ENCODE measurements at places on chromosomes 7 and 10. TPM values are rescaled to one million over a fixed set of nuclear protein-coding genes. Genes with fewer than 3 reads are reported as not detected.

DNA sequence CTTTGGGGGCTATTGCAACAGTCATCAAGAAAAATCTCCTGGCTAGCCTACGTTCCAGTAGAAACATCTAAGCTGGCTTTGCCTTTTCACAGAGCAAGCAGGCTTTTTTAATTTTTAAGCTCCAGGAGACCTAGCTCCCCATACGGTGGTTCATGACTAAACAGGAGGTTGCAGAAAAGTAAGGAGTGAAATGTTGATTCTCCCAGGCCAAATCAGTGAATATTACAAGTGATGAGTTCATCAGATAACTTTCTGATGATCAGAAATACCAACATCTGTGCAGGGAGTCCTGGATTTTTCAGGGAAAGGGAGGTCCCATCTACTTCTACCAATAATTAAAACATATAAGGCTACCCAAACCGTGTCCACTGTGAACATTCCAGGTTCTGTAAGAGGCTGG lies 477.3 kb upstream of the CELF2 start:
- H3K4me3 ChIP-seq, result no peak overlapping the region
- no peak for DNase-seq
- no peaks in the 10 kb centered on the region for H3K4me1 ChIP-seq
- no peak overlapping the region for H3K27ac ChIP-seq

DNA sequence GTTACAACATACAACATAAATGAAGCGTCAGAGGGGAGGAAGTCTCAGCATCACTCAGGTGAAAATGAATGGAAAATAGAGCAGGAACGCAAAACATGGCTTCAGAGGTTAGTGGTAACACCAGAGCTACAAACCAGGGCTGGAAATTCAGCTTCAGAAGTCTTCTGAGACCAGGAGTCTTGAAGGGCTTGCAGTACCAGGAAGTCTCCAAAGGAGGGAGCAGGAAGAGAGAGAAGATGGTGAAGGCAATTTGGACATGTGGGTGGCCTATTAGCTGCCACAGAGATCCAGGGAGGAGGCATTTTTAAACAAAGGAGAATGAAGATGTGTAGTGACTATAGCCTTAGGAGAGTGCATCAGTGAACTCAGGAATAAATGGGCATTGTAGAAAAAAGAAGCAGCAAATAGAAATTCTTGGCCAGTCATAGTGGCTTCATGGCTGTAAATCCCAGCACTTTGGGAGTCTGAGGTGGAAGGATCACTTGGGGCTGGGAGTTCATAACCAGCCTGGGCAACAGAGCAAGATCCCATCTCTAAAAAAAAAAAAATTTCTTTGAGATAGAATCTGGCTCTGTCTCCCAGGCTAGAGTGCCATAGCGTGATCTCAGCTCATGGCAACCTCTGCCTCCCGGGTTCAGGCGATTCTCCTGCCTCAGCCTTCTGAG lies 9.3 kb upstream of the TET1 start:
- no peaks in the 10 kb centered on the region for H3K27me3 ChIP-seq
- peak; percentile 94 for DNase-seq
- H3K27ac ChIP-seq, result no peak overlapping the region
- no peaks in the 10 kb centered on the region for H3K36me3 ChIP-seq
- H3K4me3 ChIP-seq, result no peak overlapping the region
- peaks cover 8% of the 10 kb centered on the region for H3K4me1 ChIP-seq

The MCM10 gene
- total RNA-seq, result 2.4 TPM

The SUGCT gene
- 21.7 TPM for total RNA-seq

The PDE1C gene
- 143 TPM for total RNA-seq

DNA sequence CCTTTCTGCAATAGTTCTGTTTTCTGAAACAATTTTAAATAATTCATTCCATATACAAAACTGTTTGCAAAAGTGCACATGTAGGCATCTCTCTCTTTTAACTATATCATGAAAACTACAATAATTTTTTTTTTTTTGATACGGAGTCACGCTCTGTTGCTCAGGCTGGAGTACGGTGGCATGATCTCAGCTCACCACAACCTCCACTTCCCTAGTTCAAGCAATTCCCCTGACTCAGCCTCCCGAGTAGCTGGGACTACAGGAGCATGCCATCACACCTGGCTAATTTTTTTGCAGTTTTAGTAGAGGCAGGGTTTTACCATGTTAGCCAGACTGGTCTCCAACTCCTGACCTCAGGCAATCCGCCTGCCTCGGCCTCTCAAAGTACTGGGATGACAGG lies 44.0 kb upstream of the SEMA3A start:
- no peaks in the 10 kb centered on the region for H3K27me3 ChIP-seq
- DNase-seq, result no peak
- peaks cover 16% of the 10 kb centered on the region for H3K4me1 ChIP-seq
- no peak overlapping the region for H3K27ac ChIP-seq

DNA sequence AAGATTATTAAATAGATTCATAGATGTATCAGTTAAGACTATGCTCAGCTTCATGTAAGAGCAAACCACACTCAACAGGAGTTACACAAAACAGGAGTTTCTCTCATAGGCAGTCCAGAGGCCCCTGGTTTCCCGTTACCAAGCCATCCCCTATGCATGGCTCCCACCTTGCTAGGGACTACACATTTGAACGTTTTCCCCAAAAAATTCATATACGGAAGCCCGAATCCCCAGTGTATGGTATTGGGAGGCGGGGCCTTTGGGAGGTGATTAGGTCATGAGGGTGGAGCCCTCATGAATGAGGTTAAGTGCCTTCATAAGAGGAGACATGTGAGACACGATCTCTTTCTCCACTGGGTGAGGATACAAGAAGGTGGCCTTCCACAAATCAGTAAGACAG lies 29.1 kb downstream of the RSU1 start:
- H3K27me3 ChIP-seq, result no peaks in the 10 kb centered on the region
- no peak overlapping the region for H3K4me3 ChIP-seq
- H3K36me3 ChIP-seq, result no peaks in the 10 kb centered on the region
- no peak overlapping the region for H3K27ac ChIP-seq

The EEPD1 gene
- 9.0 TPM for total RNA-seq

The CTBP2 gene
- total RNA-seq, result 65.1 TPM

DNA sequence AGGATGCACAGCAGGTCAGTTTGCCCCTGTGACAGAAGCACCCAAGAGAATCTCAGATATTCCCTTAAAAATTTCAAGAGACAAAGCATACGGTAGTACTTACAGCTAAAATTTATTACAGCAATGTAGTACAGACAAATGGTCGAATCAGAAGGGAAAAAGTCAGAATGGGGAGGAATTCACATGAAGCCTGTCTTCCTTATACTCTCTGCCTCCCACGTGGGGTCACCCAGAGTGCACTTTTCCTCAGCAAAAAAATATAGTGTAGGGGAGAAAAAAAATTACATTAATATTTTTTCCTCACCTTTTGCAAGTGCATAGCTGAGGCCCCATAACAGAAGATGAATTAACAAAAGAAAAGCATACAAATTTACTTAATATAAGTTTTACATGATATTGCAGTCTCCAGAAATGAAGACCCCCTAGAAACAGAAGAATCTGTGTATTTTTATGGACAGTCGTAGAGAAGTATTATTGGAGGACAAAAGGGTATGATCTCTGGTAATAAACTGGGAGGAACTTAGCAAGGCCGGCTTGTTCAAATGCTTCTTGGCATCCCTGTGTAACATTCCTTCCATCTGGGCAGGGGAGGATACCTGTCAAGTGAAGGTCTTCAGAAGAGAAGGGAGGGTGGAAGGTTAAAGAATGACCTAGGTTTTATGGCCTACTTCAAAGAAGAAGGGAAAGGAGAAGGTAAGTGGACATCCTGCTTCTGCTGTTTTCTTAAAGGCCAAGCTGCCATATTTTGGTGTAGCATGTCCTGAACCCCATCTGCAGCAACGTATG lies 270.6 kb upstream of the MAGI2 start:
- no peak for DNase-seq
- H3K27ac ChIP-seq, result no peak overlapping the region
- H3K27me3 ChIP-seq, result no peaks in the 10 kb centered on the region
- H3K4me3 ChIP-seq, result no peak overlapping the region
- H3K4me1 ChIP-seq, result no peaks in the 10 kb centered on the region

DNA sequence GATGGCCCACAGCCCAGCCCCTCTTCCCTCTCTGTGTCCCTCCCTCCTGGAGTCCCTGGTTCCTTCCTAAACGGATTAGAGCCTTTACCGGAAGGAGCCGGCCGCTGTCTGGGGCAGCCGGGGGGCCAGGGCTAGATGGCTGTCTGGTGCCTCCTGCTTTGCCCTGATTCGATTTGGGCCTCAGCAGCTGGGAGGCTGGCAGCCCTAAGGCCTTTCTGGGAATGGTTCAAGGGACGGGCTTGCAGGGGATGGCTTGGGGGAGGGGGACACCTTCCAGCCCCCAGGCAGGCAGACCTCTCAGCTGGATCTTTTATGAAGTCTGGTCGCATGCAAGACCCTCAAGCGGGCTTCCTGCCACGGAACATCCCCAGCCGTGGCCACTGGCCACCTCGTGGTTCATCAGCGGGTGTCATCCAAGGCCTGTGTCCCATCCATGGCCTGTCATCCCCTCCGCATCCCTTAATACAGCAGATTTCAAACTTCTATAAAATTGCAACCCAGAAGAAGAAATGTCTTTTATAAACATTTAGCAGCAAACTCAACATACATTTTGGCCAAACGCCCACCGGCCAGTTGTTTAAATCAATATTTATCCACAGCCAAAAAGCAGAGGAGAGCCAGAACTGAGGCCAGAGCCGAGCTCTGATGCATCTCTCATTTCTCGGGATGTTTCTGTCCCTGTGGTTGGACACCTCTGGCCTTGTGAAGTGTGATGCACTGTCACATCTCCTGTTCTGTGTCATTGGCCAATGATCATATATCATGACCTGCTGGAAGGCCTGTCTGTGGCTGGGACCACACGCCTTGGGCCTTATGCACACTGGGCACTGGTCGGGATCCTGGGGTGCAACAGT lies 52.0 kb downstream of the GTF2IRD1 start:
- H3K27ac ChIP-seq, result peak overlapping the region; percentile 45
- H3K4me1 ChIP-seq, result no peaks in the 10 kb centered on the region
- no peaks in the 10 kb centered on the region for H3K27me3 ChIP-seq
- no peak overlapping the region for H3K4me3 ChIP-seq
- DNase-seq, result peak; percentile 81
- H3K36me3 ChIP-seq, result peaks cover 3% of the 10 kb centered on the region

DNA sequence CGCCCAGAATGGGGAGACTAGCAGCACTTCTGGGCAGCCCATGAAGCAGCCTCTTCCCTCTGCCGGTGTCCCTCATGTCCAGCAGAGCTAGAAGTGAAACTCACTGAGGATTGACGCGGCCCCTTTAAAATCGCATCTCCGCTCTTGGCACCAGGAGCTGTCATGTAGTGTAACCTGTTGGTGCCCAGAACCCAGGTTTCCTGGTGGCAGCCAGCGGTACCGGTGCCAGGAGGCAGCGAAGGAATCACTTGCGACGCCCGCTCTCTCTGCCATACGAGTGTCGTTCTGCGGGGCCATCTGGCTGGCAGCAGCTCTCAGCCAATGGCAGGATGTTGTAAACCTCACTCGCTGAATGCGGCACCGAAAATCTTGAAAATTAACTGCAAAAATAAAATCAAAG lies 82.7 kb downstream of the CUX1 start:
- H3K27ac ChIP-seq, result peak overlapping the region; percentile 59
- peaks cover 23% of the 10 kb centered on the region for H3K4me1 ChIP-seq
- H3K27me3 ChIP-seq, result no peaks in the 10 kb centered on the region
- peak overlapping the region; percentile 80 for H3K4me3 ChIP-seq
- DNase-seq, result peak; percentile 91

The TMEM140 gene
- total RNA-seq, result 13.8 TPM

- no peaks in the 10 kb centered on the region for H3K27me3 ChIP-seq
- H3K36me3 ChIP-seq, result peaks cover 3% of the 10 kb centered on the region
Observed at GRCh38 chr7:128948312-128948973, 10.7 kb downstream of the IRF5 start.

GRCh38 chr10:117554241-117554814 lies 11.8 kb downstream of the EMX2 start:
- H3K36me3 ChIP-seq, result no peaks in the 10 kb centered on the region
- no peak for DNase-seq
- H3K4me3 ChIP-seq, result no peak overlapping the region
- H3K4me1 ChIP-seq, result no peaks in the 10 kb centered on the region
- H3K27ac ChIP-seq, result no peak overlapping the region

DNA sequence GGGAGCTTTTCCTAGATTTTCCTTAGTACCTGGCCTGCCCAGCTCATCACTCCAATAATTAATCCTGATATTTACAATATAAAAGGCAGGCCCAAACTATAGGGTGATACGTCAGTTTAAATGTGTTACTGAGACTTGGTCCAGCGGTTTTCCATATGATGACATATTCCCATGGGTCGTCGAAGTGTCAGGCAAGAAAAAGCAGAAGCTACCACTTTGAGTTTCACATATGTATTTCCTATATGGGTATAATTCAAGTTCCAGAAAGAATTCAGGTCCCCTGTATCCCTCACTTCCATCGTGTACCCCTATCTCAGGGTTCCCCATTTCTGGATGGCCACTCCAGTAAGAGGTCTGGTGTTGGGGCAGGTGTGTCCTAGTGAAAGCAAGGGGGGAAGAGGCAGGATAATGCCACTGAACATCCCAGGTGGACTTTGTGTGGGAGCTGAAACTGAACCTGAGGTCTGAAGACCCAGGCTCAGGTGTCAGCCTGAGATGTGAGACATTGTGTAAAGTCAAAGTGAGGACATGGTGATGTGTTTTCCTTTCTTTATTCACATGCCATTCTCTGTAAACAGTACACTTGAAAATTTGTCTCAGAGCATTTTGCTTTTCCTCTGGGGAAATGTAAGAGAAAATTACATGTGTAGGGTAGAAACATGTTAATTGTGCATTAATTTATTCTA lies 167.8 kb downstream of the PLXDC2 start:
- H3K27me3 ChIP-seq, result no peaks in the 10 kb centered on the region
- no peak overlapping the region for H3K27ac ChIP-seq
- no peak for DNase-seq

The ZP3 gene
- 3.5 TPM for total RNA-seq

The SLC26A3 gene
- not detected for total RNA-seq

DNA sequence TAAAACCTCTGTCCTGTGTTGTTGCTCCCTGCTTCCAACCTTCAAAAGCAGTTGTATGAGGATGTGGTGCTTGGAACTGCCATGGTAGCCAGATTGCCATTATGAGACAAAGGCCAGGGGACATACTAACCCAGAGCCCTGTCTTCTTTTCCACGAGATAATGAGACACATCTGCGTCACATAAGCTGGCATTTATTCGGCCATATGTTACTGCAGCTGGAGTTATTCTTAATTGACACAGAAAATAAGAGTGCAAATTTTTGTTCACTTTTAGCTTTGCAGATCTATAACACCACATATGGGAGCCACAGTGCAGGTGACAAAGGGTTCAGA lies 15.5 kb upstream of the PDLIM1 start:
- H3K27me3 ChIP-seq, result no peaks in the 10 kb centered on the region
- no peaks in the 10 kb centered on the region for H3K36me3 ChIP-seq
- DNase-seq, result no peak

DNA sequence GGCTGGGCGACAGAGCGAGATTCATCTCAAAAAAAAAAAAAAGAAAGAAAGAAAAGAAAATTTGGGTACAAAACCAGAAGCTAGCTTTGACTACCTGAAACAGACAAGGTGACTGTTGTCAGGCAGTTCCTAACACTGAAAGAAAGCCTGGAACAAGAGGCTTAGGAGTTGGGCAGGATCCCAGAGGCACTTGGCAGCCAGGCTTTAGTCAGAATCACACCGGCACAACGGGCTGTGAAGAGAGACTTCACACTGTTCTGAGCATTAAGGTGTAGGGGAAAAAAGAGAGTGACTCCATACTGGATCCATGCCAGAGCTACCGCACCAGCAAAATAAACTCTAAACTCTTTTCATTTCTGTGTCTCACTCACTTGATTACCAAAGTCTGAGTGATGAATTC lies 130.8 kb downstream of the ZNF467 start:
- no peak overlapping the region for H3K27ac ChIP-seq
- H3K4me3 ChIP-seq, result no peak overlapping the region
- H3K27me3 ChIP-seq, result no peaks in the 10 kb centered on the region
- no peak for DNase-seq
